ENCODE measurements at places on chromosomes 11 and 22. TPM values are rescaled to one million over a fixed set of nuclear protein-coding genes. Genes with fewer than 3 reads are reported as not detected.

Gene KCTD14
- polyA plus RNA-seq, result 0.30 TPM

Gene LRRC74B
- not detected for polyA plus RNA-seq

Gene ANKK1
- polyA plus RNA-seq, result not detected

Gene RBMXL2
- polyA plus RNA-seq, result not detected

Gene PLEKHA7
- 0.15 TPM for polyA plus RNA-seq

Gene RFPL1
- not detected for polyA plus RNA-seq

Gene OR8D4
- not detected for polyA plus RNA-seq

Gene SCGB1A1
- polyA plus RNA-seq, result not detected

Gene FAM111A
- polyA plus RNA-seq, result 23.7 TPM

Gene OR52I1
- polyA plus RNA-seq, result not detected

Gene SAA4
- not detected for polyA plus RNA-seq

Gene POLR2L
- 96.7 TPM for polyA plus RNA-seq

Gene KCTD17
- 13.3 TPM for polyA plus RNA-seq

Gene CHADL
- 0.63 TPM for polyA plus RNA-seq

Gene OR51B4
- polyA plus RNA-seq, result not detected

Gene SMIM35
- 0.38 TPM for polyA plus RNA-seq

Gene MIOX
- polyA plus RNA-seq, result not detected

Gene PPP1CA
- polyA plus RNA-seq, result 546 TPM
